Activated CD4-positive, alpha-beta memory T cell treated with anti-CD3 and anti-CD28 coated beads, Interleukin-2, amount 10 ng/mL, durations not matched to agents 7 days and 5 days (primary cell): ENCODE measurements at places on chromosomes 3 and 15. TPM values are rescaled to one million over a fixed set of nuclear protein-coding genes. Genes with fewer than 3 reads are reported as not detected.

DNA sequence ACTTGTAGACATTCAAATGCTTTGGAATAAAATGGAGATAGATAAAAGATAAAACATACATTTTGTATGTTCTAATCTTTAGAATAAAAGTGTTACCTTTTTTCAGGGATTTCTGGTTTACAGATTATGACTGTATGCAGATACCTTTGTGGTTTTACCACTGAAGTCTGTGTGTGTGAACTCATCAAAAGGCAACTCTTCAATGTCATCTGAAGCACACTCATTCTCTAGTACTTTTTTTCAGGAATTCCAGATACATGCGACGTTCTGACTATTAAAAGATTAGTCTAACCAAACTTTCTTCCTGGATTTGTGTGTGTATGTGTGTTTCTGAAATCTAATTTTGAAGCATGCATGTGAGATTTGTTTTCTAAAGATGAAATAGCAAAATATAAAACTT lies 188.6 kb downstream of the NLGN1 start:
- DNase-seq, result no peak

Gene PIERCE2
- total RNA-seq, result not detected

- no peak for DNase-seq
Observed at GRCh38 chr15:48941904-48942303, 21.8 kb downstream of the SHC4 start.

DNA sequence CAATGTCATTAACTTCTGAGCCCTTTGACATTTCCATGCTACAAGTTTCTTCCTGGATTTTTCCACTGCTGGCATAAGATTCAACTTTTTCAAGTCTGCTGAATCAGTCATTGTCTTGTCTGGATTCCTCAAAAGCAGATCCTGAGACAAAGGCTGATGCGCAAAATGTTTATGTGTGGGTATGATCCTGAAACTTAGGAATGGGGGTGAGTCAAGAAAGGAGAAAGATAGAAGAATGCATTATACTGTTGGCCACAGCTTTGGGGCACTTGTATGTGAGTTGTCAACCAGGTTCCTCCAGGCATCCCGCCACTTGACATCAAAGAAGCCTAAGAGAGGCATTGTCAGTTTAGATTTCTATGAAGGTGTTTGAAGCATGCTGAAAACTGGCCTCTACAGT lies 50.4 kb downstream of the FOXB1 start:
- DNase-seq, result no peak
